ENCODE measurements at places on chromosomes 16 and 17.
A peak's percentile ranks its signal among the peaks of the same experiment; 100 is the strongest.

GRCh38 chr16:61182391-61182790 is 853.8 kb downstream of the CDH8 start:
- DNase-seq = no peak

DNA sequence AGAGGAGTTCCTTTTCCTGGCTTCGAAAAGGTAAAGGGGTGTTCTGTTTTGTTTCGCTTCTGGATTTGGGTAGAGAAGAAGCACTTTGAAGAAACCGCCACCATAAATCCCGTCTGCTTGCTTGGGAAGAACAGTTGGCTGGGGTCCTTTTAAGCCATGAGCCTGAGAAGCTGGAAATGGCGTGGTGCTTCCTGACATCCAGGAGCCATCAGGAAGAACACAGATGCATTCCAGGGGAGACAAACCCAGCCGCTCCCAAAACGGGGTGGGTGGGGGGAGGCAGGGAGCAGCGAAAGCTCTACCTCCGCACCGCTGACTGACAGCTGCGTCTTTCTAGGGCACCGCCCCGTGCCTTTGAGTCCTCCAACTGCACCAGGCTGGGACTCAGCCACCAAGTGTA is 91.6 kb downstream of the ZDHHC7 start:
- DNase-seq = no peak

DNA sequence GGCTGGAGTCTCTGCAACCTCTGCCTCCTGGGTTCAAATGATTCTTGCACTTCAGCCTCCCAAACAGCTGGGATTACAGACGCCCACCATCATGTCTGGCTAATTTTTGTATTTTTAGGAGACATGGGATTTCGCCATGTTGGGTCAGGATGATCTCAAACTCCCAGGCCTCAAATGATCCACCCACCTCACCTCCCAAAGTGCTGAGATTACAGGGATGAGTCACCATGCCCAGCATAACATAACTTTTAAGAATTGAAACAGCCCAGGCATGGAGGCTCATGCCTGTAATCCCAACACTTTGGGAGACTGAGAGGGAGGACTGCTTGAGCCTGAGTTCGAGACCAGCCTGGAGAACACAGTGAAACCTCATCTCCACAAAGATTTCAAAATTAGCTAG is 2.5 kb downstream of the RSL1D1 start:
- no peak for DNase-seq

DNA sequence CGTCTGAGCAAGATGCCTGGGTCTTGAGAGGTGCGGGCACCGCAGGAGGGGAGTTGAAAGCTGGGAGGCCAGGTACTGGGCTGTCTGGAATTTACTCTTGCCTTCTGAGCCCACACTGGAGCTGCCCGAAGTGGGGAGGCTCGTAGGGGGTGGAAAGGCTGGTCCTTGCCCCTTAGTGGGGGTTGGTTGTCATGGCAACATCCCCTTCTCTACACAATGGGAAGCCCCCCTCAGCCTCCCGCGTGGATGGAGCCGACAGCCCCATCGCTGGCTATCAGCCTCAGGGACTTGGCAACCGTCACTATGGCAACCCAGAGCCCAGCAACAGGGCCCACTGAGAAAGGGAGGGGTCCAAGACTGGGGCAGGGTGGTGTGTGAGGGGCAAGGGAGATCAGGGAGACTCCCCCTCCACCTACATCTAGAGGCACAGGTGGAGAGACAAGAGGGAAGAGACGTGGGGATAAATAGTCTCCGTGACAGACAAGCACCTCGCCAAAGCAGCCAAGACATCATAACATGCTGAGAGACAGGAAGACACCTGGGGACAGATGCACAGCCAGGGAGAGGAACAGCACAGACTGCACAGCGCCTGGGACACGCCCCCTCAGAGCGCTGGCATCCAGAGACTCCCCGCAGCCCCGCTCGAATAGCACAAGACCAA is 5.3 kb upstream of the DNAH2 start:
- no peak for DNase-seq

DNA sequence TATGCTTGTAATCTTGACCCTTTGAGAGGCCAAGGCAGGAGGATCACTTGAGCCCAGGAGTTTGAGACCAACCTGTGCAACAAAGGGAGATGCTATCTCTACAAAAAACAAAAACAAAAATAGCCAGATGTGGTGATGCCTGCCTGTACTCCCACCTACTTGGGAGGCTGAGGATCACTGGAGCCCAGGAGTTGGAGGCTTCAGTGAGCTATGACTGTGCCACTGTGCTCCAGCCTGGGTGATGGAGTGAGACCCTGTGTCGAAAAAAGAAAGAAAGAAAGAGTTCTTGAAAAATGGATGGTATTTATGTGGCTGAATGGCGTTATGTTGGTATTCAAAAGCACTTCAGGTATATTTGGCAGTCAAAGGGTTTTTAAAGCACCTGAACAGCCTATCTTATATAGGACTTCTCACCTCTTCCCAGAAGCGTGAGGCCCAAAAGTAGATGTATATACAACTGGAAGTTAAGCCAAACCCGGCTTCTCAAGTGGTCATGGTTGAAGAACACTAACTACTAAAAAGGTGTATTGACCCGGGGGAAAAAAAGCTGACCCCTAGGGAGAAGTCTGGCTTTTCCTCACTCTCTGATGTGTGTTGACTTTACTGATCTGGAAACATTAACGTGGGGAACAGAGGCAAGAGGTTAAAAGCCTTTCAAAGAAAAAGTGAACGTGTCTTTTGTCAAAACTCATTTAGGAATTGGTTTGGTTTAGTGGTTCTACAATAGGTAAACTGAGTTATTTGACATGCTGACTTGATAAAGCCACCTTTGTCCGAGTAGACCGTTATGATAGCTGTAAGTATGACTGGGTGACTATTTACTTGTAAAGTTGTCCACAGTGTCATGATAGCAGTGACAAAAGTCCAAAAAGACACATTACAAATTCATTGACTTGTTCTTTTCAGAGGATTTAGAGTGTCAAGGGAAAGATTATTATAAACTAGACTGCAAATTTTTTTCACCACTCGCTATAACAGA is 183.4 kb downstream of the IRX3 start:
- DNase-seq = no peak

GRCh38 chr17:40317345-40317873 is 8.4 kb downstream of the RARA start:
- peak; percentile 81 for DNase-seq

DNA sequence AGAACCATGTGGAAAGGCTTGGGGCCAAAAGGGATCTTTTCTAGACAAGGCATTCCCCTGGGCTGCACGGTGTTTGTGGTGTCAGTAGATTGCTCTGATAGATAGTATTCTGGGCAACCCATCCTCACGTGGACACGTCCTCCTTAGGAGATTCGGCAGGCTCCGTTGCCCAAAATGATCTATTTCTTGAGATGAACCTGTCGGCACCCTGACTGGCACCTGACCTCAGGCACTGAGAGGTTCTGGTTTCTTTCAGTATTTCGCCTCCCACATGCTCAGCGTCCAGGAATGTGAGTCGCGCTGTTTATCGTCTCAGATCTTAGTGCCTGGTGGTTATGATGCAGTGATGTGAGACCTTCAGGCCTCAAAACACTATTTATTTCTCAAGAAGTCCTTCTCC is 89.7 kb downstream of the MARCHF10 start:
- DNase-seq = no peak

- peak; percentile 63 for DNase-seq
Measured at GRCh38 chr17:1829216-1829591, 498 bp downstream of the SMYD4 start.

DNA sequence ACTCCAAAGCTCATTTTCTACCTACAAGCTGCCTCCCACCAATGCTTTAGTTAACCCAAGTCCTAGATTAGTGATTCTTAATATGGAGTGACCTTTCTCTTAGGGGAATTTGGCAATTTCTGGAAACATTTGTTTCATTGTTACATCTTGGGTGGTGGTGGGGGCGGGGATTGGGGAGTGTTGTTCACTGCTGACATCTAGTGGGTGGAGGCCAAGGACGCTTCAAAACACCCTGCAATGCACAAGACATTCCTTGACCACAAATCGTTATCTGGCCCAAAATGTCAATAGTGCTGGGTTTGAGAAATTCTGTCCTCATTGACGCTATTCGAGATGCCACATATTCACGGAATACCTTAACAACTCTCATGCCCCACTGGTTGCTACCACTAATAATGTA is 282.9 kb downstream of the RBFOX1 start:
- no peak for DNase-seq

All from left forelimb (tissue), 1 donor.